ENCODE measurements at places on chromosomes 6 and 20. TPM values are rescaled to one million over a fixed set of nuclear protein-coding genes. Genes with fewer than 3 reads are reported as not detected.

- H3K4me1 ChIP-seq: no peaks in the 10 kb centered on the region
- no peak for DNase-seq
- no peaks in the 10 kb centered on the region for H3K36me3 ChIP-seq
- no peak overlapping the region for H3K4me3 ChIP-seq
Measured at GRCh38 chr6:132569170-132569569, 952 bp upstream of the TAAR6 start.

DNA sequence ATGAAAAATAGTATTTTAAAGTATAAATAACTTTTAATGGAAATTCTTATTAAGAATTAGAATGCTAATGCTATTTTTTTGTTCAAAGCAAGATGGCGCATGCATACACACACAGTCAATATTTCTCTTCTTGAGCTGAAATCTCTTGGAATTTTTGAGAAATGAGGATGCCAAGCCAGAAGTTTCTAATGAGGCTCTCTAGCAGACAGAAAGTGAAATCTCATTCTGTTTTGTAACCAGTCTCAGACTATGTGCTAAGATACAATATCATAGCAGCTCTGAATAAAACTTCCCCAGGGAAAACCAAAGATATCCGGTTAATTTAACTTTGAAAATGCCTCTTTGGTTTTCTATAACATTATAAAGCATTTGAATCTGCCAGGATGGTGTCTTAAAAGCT, 97.2 kb upstream of the HDAC2 start:
- no peaks in the 10 kb centered on the region for H3K36me3 ChIP-seq
- DNase-seq: no peak
- H3K4me1 ChIP-seq: no peaks in the 10 kb centered on the region
- H3K27ac ChIP-seq: no peak overlapping the region
- no peaks in the 10 kb centered on the region for H3K27me3 ChIP-seq

The TBX18 gene
- 7.1 TPM for total RNA-seq

- peaks cover 66% of the 10 kb centered on the region for H3K4me1 ChIP-seq
- peak overlapping the region; percentile 93 for H3K27ac ChIP-seq
- DNase-seq: peak; percentile 87
- no peak overlapping the region for H3K4me3 ChIP-seq
- peaks cover 8% of the 10 kb centered on the region for H3K36me3 ChIP-seq
- H3K27me3 ChIP-seq: no peaks in the 10 kb centered on the region
Measured at GRCh38 chr20:45337367-45338120, 10.7 kb downstream of the SDC4 start.

GRCh38 chr6:136763255-136763654, 29.0 kb downstream of the MAP3K5 start:
- H3K27ac ChIP-seq: no peak overlapping the region
- peaks cover 55% of the 10 kb centered on the region for H3K4me1 ChIP-seq

DNA sequence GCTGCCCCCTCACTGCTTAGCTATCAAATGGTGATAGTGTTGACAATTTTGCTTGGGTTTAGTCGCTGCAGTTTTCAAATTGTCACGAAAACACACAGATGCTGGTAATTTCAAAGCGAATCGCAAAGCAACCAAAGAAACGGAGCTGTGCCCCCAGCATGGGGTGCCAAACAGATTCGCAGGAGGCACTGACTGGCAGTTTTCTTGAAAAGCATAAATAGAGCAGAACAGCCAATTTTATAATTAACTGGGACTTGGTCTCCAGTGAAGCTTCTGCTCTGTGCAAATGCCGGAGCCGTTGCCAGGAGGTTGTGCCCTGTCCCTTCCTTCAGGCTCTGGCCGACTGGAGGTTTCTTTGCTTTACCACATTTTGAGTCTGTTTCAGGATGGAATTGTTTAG, 18.8 kb downstream of the ARHGAP40 start:
- no peaks in the 10 kb centered on the region for H3K4me1 ChIP-seq
- no peak overlapping the region for H3K4me3 ChIP-seq
- H3K27ac ChIP-seq: no peak overlapping the region
- H3K36me3 ChIP-seq: no peaks in the 10 kb centered on the region

- no peak for DNase-seq
- no peak overlapping the region for H3K4me3 ChIP-seq
- H3K27me3 ChIP-seq: no peaks in the 10 kb centered on the region
- H3K4me1 ChIP-seq: no peaks in the 10 kb centered on the region
- H3K36me3 ChIP-seq: peaks cover 1% of the 10 kb centered on the region
Measured at GRCh38 chr20:37392441-37393195, 46.7 kb downstream of the SRC start.

DNA sequence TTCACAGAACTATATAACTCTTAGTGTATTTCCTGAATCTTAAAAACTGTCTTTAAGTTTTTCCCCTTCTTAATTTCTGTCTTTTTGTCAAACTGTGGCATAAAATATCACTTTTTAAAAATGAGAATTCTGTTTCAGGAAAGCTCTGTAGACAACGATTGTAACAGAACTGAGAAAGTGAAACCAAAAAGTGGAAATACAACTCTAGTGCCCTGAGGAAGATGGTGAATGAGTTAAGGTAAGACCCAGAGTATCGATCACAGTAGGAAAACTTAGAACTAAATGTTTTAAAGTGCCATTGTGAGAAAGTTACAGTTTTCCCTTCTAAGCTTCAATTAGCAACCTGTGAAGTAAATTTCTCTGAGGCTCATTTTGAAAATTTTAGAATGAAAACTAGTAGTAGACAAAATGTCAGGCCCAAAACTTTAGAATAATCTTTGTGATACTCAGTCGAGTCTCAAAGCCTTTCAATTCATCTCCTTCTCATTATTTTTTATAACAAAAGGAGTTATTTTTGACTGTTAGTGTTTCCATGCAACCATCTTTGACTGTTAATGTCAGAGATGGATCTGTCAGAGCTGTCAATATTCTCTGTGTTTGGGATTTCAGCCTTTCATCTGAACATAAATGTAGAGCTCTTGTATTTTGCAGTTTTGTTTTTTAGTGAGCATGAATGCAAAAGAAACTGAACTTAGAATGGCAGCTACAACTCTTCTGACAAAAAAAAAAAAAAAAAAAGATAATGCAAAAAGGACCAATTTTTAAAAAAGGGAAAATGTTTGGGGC, 19.0 kb upstream of the TRDN start:
- no peaks in the 10 kb centered on the region for H3K36me3 ChIP-seq
- no peak for DNase-seq

- H3K27ac ChIP-seq: no peak overlapping the region
- H3K36me3 ChIP-seq: no peaks in the 10 kb centered on the region
- DNase-seq: no peak
- H3K4me1 ChIP-seq: no peaks in the 10 kb centered on the region
- H3K4me3 ChIP-seq: no peak overlapping the region
Measured at GRCh38 chr20:59984541-59984940, 26.3 kb downstream of the CDH26 start.

The ROS1 gene
- not detected for total RNA-seq

GRCh38 chr6:164106345-164106769, 691.8 kb downstream of the QKI start:
- H3K27me3 ChIP-seq: no peaks in the 10 kb centered on the region
- H3K4me3 ChIP-seq: no peak overlapping the region
- no peak overlapping the region for H3K27ac ChIP-seq
- DNase-seq: no peak
- no peaks in the 10 kb centered on the region for H3K4me1 ChIP-seq
- no peaks in the 10 kb centered on the region for H3K36me3 ChIP-seq

DNA sequence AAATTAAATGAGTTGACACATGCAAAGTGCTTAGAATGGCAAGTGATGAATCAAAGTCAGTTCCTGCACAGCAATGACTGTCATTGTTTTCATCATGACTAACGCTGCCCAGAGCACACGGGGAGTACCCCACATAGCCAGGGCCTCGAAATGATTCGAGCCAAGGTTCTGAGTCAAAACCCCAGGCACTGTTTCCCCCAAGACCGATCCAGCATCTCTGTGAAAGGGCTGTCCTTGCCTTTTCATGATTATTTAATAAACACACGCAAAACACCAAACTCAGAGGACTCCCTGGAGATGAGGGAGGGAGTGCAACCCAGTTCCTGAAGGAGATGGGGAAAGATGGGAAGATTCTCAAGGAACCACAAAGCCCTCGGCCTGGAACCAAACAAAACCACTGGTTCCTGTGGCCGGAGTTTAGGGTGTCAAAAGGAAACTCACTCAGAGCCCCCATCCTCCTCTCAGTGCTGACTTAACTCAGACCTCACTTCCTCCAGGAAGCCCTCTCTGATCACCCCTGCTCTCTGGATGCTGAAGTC, 3.8 kb downstream of the PREX1 start:
- peaks cover 62% of the 10 kb centered on the region for H3K4me1 ChIP-seq
- H3K27ac ChIP-seq: no peak overlapping the region
- H3K36me3 ChIP-seq: no peaks in the 10 kb centered on the region
- no peaks in the 10 kb centered on the region for H3K27me3 ChIP-seq
- H3K4me3 ChIP-seq: no peak overlapping the region

The EPHA7 gene
- under 0.01 TPM for total RNA-seq

The RAET1G gene
- 1.6 TPM for total RNA-seq

DNA sequence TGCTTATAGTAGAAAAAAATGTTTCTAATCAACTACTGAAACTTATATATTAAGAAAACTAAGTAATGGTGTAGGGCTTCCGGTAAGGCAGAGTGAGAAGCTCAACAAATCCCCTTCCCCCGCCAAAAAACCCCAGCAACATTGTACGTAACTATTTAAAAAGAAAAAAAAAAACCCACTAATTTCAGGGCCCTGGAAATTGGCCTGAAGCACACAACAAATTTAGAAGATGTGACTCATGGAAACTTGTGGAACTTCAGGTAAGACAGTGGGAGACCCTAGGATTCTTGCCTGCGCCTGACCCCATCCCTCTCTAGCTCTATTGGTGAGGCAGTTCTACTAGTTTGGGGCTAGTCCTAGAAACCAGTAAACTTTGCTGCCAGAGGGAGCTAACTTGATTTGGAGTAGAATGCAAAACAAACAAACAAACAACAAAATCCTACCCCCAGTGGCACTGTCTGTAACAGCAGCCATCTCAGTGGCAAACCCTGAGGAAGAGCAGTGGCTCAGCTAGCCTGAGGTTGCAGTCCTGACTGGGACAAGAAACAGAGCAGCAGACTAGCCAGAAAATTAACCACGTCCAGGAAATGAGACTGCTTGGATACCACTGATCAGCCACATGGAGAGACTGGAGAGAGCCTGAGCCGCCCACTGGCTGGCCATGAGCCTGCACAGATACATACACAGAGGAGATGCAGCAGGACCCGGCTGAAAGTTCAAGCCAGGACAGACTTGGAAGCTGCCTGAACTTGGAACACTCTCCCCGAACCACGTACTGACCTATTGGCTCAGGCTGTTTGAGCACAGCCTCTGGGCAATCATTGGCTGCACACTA, 135.1 kb downstream of the TBXT start:
- no peak overlapping the region for H3K27ac ChIP-seq
- no peak for DNase-seq
- H3K36me3 ChIP-seq: no peaks in the 10 kb centered on the region
- no peaks in the 10 kb centered on the region for H3K27me3 ChIP-seq
- no peaks in the 10 kb centered on the region for H3K4me1 ChIP-seq

DNA sequence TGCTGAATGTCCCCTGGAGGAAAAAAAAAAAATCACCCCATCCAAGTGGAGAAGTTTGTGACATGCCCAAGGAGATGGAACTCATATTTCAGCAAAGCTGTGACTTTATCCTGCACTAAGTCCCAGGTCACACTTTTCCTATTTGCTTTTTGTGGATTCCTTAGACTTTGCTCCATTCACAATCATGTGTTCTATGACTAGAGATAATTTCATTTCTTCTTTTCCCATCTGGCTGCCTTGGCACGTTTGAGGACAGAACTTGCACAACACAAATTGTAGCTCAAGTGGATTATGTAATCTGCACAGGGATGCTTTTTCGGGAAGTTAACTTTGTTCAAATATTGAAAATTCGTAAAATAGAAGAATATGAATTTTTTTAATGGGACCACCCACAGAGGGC, 100.7 kb upstream of the PTPN1 start:
- peaks cover 21% of the 10 kb centered on the region for H3K4me1 ChIP-seq
- DNase-seq: no peak
- H3K36me3 ChIP-seq: no peaks in the 10 kb centered on the region
- no peak overlapping the region for H3K27ac ChIP-seq

The PAK5 gene
- not detected for total RNA-seq

- H3K27me3 ChIP-seq: no peaks in the 10 kb centered on the region
- no peak for DNase-seq
- no peaks in the 10 kb centered on the region for H3K36me3 ChIP-seq
- no peak overlapping the region for H3K4me3 ChIP-seq
- H3K4me1 ChIP-seq: no peaks in the 10 kb centered on the region
- no peak overlapping the region for H3K27ac ChIP-seq
Measured at GRCh38 chr6:167238694-167239467, 52.2 kb upstream of the UNC93A start.

DNA sequence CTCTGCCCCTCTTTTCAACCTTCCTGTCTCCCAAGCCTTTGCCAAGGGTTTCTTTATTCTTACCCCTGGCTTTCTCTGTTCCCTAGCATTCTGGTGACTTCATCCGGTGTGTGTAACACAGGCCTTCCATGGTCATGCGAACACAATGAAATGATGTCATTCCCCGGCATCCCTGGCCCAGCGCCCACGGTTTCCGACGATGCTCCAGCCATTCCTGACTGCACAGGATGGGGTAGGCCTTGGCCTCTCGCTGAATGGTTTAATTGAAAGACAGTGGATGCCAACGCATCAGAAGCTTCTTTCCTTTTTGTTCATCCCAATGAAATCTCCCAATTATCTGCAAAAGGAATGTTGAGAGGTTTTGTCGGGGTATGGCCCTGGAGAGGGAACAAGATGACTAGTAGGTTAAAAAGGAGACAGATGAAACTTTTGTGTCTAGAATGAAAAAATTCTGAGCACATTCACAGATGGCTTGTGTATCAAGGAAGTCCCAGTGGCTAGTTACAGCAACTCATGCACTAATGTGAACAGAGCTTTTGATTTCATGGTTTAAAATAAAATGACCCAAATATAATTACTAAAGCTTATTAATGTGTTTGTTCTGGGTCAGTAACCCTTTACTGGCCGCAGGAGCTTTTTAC, 655.0 kb downstream of the QKI start:
- H3K36me3 ChIP-seq: no peaks in the 10 kb centered on the region
- no peaks in the 10 kb centered on the region for H3K27me3 ChIP-seq
- no peak overlapping the region for H3K27ac ChIP-seq
- no peak overlapping the region for H3K4me3 ChIP-seq

- DNase-seq: peak; percentile 81
- no peak within 1 kb of the TSS for H3K27ac ChIP-seq
- peaks cover 12% of the 10 kb centered on the region for H3K4me1 ChIP-seq
- no peak within 1 kb of the TSS for H3K4me3 ChIP-seq
Measured at GRCh38 chr20:675453-676314, at the start of gene SCRT2. SCRT2 (minus strand) TSS chr20:675802; CDS start chr20:675601, 201 bp downstream.

DNA sequence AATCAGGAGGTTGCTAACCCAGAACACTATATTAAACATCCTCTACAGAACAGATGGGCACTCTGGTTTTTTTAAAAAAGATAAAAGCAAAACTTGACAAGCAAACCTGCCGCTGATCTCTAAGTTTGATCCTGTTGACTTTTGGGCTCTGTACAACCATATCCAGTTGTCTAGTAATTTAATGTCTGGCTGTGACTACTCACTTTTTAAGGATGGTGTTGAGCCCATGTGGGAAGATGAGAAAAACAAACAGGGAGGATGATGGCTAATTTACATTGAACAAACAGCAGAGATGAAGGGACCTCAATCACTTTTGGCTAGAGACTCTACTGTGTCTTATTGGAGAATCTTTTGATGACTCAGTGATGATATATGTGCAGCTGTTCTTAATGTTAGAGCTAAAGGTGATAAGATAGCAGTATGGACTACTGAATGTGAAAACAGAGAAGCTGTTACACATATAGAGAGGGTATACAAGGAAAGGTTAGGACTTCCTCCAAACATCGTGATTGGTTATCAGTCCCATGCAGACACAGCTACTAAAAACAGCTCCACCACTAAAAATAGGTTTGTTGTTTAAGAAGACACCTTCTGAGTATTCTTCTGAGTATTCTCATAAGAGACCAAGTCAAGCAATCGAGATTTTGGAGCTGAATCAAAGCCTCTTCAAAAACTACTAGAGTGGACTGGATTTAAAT, 201.2 kb upstream of the SHLD1 start:
- no peaks in the 10 kb centered on the region for H3K4me1 ChIP-seq
- no peak overlapping the region for H3K27ac ChIP-seq
- no peak for DNase-seq
- no peak overlapping the region for H3K4me3 ChIP-seq
